ENCODE measurements at places on chromosomes 3 and 15. TPM values are rescaled to one million over a fixed set of nuclear protein-coding genes. Genes with fewer than 3 reads are reported as not detected.
A peak's percentile ranks its signal among the peaks of the same experiment; 100 is the strongest.

NGRN gene
- 44.4 TPM for total RNA-seq

ACOX2 gene
- not detected for total RNA-seq

ITIH3 gene
- total RNA-seq: not detected

GRCh38 chr3:182967218-182968204 is 12.8 kb downstream of the DCUN1D1 start:
- DNase-seq: peak; percentile 56

DNA sequence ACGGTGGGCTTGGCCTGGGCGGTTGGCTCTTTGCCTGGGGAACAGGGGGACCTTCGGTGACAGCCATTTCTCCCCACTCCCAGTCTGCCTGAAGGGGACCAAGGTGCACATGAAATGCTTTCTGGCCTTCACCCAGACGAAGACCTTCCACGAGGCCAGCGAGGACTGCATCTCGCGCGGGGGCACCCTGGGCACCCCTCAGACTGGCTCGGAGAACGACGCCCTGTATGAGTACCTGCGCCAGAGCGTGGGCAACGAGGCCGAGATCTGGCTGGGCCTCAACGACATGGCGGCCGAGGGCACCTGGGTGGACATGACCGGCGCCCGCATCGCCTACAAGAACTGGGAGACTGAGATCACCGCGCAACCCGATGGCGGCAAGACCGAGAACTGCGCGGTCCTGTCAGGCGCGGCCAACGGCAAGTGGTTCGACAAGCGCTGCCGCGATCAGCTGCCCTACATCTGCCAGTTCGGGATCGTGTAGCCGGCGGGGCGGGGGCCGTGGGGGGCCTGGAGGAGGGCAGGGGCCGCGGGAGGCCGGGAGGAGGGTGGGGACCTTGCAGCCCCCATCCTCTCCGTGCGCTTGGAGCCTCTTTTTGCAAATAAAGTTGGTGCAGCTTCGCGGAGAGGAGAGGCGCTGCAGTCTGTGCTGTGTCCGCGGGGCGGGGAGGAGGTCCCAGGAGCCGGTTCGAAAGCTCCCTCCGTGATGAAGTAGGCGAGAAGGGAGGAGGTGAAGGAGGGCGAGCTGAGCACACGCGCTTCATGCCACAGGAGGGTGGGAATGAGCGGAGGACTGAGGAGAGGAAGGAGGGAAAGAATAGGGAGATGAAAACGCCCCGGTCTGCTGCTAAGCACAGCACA is 9.6 kb downstream of the CLEC3B start:
- no peak for DNase-seq

- no peak for DNase-seq
Observed at GRCh38 chr3:15403495-15403894, 23.8 kb downstream of the METTL6 start.

- no peak for DNase-seq
Observed at GRCh38 chr3:152060701-152061100, 187.3 kb downstream of the SUCNR1 start.

All from OCI-LY7 (cell line).